Natural killer cell treated with Interleukin-12 subunit alpha and Interleukin-12 subunit beta and Interleukin-15 and Interleukin-18, amount 100 ng/mL, for 72 hours (primary cell): ENCODE measurements at places on chromosomes 5 and 9. TPM values are rescaled to one million over a fixed set of nuclear protein-coding genes. Genes with fewer than 3 reads are reported as not detected.

GAPVD1 gene
- total RNA-seq = 71.7 TPM

BHMT gene
- not detected for total RNA-seq

PAPPA gene
- total RNA-seq = not detected

CDC25C gene
- total RNA-seq = 14.0 TPM

- H3K4me3 ChIP-seq = no peak overlapping the region
- H3K27me3 ChIP-seq = no peaks in the 10 kb centered on the region
- DNase-seq = no peak
- peaks cover 34% of the 10 kb centered on the region for H3K4me1 ChIP-seq
- H3K36me3 ChIP-seq = no peaks in the 10 kb centered on the region
- no peak overlapping the region for H3K27ac ChIP-seq
Observed at GRCh38 chr9:90830977-90831376, 29.4 kb downstream of the SYK start.

CERCAM gene
- 7.4 TPM for total RNA-seq

DNA sequence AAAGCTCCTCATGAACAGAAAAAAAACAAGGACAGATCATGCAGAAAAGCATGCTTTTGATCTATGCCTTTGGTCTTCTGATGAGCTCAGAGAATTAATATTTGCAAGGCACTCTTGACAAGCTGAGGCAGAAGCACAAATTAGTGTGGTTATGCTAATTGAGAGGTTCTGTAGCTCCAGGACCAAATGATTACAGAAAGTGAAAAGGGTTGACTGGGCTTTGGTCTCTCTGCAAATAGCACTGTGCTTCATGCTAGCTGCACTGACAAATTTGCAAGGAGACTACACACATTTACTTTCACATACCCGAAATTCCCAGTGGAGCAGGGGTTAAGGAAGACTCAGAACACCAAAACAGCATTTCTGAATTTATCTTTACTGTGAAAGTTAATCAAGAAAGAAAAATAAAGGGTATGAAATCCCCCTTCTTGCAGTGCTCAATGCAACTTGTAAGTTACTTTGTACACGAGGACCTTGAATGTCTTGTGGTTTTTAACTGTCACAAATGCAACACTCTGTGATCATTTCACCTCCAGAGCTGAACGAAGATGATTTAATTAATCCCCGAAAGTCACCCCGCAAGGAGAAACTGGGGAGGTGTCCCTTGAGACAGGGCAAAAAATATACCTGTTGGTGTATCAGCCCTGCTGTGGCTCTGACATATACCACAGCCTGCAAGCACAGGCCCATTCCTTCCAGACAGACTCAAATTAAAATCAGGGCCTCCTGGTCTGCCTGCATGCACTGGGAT is 11.9 kb downstream of the RAPGEF1 start:
- peak overlapping the region; percentile 95 for H3K27ac ChIP-seq
- peaks cover 87% of the 10 kb centered on the region for H3K4me1 ChIP-seq
- peak overlapping the region; percentile 89 for H3K4me3 ChIP-seq
- no peak for DNase-seq
- H3K36me3 ChIP-seq = no peaks in the 10 kb centered on the region

GRCh38 chr9:137742698-137743097 is 123.9 kb downstream of the EHMT1 start:
- H3K4me1 ChIP-seq = peaks cover 20% of the 10 kb centered on the region
- no peak for DNase-seq
- H3K4me3 ChIP-seq = no peak overlapping the region
- peaks cover 12% of the 10 kb centered on the region for H3K36me3 ChIP-seq
- peak overlapping the region; percentile 15 for H3K27ac ChIP-seq
